ENCODE measurements at places on chromosomes 3 and 15. TPM values are rescaled to one million over a fixed set of nuclear protein-coding genes. Genes with fewer than 3 reads are reported as not detected.

PCCB gene
- total RNA-seq: 41.7 TPM

DNA sequence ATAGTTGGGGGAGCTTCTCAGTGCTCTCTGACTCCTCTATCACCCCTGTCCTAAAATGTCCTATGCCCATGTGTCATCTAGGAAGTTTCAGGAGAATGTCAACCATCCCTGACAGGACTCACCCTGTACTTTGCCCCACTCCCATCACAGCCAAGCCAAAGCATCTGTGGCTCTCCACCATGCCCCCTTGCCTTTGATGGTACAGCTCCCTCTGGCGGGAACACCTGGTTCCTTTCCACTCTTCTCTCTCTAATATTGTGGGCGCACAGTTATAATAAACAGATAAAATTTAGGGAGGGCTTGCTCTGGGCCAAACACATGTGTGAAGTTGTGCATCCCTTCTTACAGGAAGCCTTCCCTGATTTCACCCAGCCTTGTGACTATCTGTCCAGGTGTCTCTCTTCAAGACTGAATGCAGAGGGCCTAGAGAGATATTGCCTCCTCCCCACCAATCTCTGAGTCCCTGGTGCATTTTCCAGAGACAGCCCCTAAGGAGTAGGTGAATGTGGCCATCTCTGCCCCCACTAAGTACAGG is 62.8 kb downstream of the ISG20 start:
- no peak for DNase-seq

GREM1 gene
- not detected for total RNA-seq

DNA sequence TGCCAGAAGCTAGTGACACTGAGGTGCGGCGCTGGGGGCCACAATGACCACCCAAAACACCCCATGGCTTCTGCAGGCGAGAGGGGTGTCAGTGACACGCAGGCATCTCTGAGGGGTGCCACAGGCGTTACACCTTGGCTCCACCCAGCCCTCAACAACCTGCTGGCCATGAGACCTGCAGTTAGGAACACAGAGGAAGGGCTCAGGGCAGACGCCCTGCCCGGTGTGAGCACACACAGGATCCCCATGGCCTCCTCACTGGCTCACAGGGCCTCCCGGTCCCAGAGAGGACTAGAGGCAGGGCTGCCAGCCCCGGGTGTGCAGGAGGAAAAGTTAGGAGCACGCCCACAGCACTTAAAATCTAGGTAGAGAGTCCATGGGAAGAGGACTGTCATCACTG is 35.1 kb downstream of the CYFIP1 start:
- no peak for DNase-seq

- no peak for DNase-seq
These were observed 34.8 kb upstream of the CEMIP start for GRCh38 chr15:80744415-80744814.

DNA sequence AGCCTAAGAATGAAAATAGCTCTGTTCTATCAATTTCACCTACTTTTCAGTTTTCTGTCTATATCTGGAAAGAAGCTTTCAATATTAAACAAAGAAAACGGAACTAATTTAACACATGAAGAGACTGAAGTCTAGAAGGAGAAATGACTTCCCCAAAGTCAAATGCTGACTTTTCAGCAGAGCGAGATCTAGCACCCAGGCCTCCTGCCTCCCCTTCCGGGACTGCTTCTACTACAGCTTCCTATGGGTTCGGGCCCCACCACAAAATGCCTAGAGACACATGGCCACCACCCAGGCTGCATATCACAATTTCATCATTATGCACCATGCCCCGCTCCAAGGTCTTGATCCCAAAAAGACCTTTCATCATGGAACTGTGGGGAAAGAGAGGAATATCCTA is 104.5 kb downstream of the SST start:
- no peak for DNase-seq

GRCh38 chr3:14047027-14047426 is 77.6 kb downstream of the CHCHD4 start:
- DNase-seq: no peak

GRCh38 chr15:32007355-32007960 is 22.9 kb upstream of the CHRNA7 start:
- no peak for DNase-seq

LMAN1L gene
- not detected for total RNA-seq

DNA sequence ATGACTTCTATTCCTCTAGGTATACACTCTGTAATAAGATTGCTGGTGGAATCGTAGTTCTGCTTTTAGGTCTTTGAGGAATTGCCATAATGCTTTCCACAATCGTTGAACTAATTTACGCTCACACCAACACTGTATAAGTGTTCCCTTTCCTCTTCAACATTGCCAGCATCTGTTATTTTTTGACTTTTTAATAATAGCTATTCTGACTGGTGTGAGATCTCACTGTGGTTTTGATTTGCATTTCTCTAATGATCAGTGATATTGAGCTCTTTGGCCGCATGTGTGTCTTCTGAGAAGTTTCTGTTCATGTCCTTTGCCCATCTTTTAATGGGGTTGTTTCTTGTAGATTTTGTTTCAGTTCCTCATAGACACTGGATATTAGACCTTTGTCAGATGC is 12.8 kb downstream of the NXPE3 start:
- no peak for DNase-seq

DNA sequence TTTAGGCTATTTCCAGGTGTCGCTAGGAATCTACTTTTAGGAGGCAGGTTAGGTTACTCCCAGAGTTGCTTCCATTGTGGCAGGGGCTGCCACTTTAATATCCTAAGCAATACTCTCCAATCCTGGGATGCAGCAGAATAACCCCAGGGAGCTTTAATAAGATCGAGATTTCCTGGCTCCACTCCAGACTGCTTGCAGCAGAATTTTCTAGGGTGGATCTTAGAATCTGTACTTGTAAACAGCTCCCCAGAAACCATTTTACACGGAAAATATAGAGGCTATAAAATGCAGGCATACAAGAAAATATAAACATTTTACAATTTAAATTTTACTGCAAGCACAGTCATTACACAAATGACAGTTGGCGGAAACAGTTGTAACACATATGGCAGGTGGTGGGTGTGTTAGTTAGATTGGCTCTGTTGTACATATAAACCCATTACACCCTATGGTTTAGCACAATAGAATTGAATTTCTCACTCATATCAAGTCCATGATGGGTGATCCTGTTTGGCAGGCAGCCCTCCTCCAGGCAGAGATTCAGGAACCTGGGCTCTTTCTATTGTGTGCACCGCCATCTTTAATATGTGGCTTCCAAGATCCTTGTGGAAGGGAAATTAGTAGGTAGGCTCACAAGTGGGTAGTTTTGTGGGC is 35.0 kb upstream of the TNFAIP8L3 start:
- DNase-seq: no peak

GRCh38 chr15:101171954-101172353 is 79.9 kb downstream of the CHSY1 start:
- no peak for DNase-seq

DNA sequence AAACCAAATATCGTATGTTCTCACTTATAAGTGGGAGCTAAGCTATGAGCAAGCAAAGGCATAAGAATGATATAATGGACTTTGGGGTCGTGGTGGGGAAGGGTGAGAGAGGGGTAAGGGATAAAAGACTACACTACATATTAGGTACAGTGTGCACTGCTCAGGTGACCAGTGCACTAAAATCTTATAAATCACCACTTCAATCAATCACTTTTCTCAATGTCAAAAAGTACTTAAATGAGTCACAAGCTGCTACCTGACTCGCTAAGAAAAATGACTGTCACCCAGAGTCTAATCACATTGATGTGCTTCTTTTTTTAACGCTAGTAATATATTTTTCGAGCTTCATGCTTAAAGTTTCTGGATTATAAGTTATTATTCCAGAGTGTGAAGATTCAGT is 95.5 kb downstream of the CBLB start:
- DNase-seq: no peak

ACKR4 gene
- total RNA-seq: not detected

DNA sequence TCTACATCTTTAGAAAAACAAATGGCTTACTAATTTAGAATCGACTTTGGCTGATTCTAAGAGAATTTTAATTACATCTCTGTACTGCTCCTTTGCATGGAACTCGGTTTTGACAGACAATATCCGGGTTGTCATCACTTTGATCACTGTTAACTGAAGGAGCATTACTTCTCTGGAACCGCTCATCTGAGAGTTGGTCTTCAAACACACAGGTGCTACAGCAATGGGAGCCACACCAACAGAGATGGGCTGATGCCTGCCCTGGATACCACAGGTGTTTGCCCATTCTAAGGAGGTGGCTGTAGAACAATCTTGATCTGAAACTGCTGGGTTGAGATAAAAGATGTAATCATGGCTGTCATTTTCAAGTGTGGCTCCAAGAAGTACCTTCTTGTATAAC is 21.6 kb downstream of the LINS1 start:
- DNase-seq: no peak

- no peak for DNase-seq
These were observed 114.0 kb downstream of the FAM174B start for GRCh38 chr15:92541291-92542200.

- DNase-seq: no peak
These were observed 58.9 kb downstream of the LINGO1 start for GRCh38 chr15:77573802-77574201.

- no peak for DNase-seq
These were observed 41.8 kb downstream of the RAB8B start for GRCh38 chr15:63231206-63231605.

- no peak for DNase-seq
These were observed 1010.1 kb downstream of the ROBO1 start for GRCh38 chr3:78757731-78758130.

DNA sequence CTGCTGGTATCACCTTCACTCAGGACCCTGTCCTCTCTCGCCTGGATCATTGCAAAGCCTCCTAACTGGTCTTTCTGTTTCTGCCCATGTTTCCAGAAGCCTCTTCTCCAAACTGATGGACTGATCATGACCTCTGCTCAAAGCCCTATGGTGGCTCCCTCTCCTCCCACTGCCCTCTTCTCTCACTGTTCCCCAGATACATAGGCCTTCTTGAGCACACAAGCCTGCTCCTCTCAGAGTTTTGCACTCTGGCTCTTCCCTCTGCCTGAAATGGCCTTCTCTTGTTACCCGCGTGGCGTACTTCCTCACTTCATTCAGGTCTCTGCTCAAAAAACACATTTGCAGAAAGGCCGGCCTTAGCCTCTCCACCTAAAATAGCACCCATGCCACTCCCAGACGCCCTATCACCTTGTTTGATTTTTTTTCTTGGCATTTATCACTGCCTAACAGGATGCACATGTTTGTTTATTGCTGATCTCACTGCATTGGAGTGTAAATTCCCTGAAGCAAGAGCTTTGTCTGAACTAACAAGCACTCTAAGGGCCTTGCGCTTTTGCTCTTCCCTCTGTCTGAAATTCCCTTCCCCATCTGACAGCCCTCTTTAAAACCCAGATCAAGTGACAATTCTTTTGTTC is 1.4 kb upstream of the ETFA start:
- no peak for DNase-seq

DNA sequence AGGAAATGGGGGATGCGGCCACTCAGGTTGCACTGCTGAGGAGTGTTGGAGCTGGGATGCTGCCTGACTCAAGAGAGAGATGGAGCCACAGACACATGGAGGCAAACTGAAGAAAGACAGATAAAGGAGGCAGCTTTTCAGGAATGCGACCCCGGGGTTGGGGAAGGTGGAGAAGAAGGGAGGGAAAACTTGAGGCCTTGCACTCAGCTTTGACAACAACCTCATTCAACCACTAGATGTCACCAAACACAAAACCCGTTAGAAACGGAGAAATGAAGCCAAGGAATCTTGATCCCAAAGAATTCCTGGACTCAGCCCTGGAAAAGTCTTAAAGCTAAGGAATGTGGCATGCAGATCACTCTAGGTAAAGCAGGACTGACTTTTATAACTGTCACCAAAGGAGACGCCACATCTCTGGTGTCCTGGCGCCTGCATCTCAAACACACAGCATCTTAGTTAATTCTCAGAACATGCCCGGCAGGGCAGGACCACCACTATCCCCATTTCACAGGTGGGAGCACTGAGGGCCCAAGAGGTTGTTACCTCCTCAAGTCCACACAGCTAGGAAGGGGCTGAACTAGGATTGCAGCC is 59.6 kb upstream of the LMCD1 start:
- DNase-seq: no peak

GRCh38 chr3:118988198-118989130 is 46.2 kb downstream of the IGSF11 start:
- DNase-seq: no peak

- DNase-seq: no peak
These were observed 13.6 kb downstream of the UBXN7 start for GRCh38 chr3:196418601-196419000.

HRH1 gene
- total RNA-seq: 0.53 TPM

FNDC3B gene
- 17.4 TPM for total RNA-seq

DNA sequence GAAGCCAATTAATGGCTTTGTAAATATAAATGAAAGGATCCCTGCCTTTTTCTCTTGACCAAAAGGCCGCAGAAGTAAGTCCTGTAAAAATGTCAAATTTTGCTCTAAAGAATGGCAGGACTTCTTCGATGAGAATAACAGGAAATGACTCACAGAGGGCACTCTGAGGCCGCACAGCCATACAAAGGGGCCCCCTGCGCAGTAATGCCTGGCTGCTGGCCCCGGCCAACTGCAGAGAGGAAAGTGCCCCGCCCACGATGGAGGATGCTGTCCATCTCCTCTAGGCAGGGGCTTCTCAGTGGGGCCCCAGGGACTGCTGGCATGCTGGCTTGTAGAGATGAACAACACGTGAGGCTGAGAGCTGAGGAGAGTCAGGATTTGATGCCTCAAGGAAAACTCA is 18.1 kb upstream of the SCN10A start:
- no peak for DNase-seq

GRCh38 chr3:123383091-123384053 is 65.5 kb downstream of the ADCY5 start:
- no peak for DNase-seq

DNA sequence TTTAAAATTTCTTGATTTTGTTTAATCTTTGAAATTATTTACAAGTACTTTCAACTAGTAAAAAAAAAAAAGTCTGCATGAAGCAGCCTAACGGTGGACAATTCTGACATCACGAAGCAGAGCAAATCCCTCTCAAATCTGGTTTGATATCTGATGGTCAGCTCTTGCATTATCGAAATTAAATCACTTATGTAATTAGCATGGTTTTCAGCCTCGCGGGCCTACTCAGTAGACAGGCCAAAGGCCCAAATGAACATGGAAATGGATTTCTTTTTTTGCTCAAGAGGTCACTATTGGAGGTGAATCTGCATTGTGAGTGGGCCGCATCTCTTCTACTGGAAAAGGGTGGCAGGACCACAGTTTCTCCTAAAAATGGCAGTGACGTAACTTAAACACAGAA is 209.8 kb downstream of the NR2F2 start:
- no peak for DNase-seq

GRCh38 chr3:29100292-29100691 is 180.6 kb upstream of the RBMS3 start:
- no peak for DNase-seq

FAM3D gene
- not detected for total RNA-seq

GRCh38 chr3:152316318-152316717 is 47.6 kb downstream of the MBNL1 start:
- no peak for DNase-seq

GRCh38 chr3:188148318-188148717 is 5.6 kb upstream of the LPP start:
- no peak for DNase-seq

- DNase-seq: no peak
These were observed 14.3 kb upstream of the ABHD5 start for GRCh38 chr3:43676441-43676840.

LRRC31 gene
- not detected for total RNA-seq

All from CD8-positive, alpha-beta memory T cell (primary cell).